Epithelial cell of proximal tubule (primary cell): ENCODE measurements at places on chromosomes 1 and 21.
A peak's percentile ranks its signal among the peaks of the same experiment; 100 is the strongest.

DNA sequence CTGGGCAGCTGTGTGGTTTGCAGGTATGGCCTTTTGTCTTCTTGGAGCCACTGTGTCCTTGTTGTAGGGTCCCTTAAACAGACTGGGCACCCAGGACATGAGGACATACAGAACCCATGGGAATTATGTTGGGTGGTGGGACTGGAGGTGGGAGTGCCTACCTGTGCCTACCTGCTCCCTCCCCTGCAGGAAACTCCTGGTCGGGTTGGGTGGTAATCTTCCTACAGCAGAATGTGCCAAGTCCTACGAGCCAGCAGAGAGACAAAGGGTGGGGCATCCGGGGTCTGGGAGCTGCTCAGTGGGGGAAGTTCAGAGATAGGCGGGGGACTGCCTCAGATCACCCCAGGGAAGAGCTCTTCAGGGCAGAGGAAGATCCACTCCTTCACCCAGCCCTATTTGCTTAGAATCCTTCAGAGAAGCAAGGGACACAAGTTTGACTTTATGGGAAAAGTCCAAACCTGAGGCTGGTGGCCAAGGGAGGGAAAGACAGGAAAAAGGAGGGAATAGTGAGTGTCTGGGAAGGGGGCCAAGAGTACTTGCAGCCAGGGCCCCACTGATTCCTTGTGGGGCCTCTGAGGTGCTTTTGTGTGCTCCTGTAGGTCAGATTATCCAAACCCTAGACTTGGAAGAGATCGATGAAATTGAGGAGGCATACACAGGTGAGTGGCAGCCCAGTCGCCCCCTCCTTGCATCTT is 58.3 kb downstream of the KIF21B start:
- no peak for DNase-seq

- DNase-seq, result no peak
These were observed 43.2 kb downstream of the ZSCAN20 start for GRCh38 chr1:33515607-33516006.

GRCh38 chr1:247007511-247008405 is at the start of gene ZNF695:
ZNF695 (minus strand) TSS chr1:247008057; CDS start chr1:247007908, 149 bp downstream.
- DNase-seq, result peak; percentile 58

GRCh38 chr1:100377590-100378361 is 25.5 kb downstream of the CDC14A start:
- DNase-seq, result no peak

DNA sequence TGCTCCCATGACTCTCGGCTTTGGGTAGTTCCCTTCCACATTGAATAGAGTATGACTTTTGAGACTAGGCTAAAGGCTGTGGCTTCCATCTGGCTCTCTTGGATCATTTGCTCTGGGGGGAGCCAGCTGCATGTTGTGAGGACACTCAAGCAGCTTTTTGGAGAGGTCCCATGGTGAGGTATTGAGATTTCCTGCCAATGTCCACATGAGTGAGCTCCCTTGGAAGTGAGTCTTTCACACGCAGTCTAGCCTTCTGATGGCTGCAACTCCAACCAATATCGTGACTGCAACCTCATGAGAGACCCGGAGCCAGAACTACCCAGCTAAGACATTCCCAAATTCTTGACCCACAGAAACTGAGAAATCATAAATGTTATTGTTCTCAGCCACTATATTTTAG is 127.7 kb upstream of the KAZN start:
- no peak for DNase-seq

DNA sequence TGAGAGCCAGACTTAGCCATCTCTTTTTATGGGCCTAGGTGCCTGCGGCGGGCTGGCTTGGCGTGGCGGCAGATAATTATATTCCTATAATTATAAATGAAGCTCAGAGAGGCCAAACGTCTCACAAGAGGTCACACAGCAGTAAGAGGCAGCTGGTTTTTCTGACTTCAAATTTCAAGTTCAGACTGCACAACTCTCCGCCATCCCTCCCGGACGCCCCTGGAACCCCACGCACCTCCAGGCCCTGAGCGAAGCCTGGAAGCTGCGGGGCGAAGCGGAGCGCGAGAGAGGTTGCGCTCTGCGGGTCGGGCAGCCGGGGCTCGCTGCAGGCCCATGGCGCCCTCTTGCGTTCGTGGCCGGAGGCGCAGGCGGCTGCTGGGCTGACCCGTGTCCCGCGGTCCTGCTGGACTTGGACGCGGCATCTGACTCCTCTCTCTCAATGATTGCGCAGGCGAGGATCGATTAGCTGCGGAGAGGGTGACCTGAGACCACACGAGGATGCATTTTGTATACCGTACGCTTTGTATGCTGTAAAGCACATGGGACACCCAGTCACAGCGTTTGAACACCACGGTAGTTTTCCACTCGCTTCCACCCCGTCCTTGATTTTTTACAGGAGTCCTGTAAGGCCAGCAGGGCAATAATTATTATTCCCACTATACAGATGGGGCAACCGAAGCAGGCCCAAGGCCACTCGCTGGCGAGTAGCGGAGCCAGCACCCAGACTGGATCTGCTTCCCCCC is 272.7 kb downstream of the FOXD2 start:
- no peak for DNase-seq

- DNase-seq, result no peak
These were observed 83.8 kb downstream of the STUM start for GRCh38 chr1:226632169-226632879.
